ENCODE measurements at places on chromosomes 3 and 15.

- no peak for DNase-seq
Observed at GRCh38 chr3:171255236-171255806, 204.9 kb downstream of the TNIK start.

GRCh38 chr15:49171790-49172189 is 1.7 kb downstream of the GALK2 start:
- DNase-seq = no peak

DNA sequence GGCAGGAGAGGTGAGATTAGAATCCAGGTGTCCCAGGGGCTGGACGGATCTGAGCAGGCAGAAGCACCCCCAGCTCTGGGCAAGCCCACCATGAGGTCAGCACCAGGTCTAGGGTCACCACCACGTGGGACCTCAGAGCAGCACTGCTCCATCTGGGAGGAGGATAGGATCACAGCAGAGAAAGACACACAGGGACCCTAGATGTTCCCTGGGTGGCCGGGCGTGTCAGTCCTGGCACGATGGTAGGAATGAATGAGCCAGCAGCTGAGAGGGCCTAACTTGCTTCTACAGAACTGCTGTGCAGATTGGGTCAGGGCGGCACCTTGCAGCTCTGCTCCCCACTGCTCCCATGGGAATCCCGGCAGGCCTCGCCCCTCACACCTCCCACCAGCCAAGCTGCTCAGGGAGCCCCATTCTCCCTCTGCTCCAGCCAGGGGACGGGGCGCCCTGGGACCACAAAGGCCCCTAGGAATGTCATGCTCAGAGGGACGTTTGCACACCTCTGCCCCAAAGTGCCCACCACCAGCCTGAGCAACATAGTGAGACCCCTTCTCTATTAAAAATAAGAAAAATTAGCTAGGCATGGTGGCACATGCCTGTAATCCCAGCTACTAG is 66.3 kb downstream of the ZNF445 start:
- no peak for DNase-seq

GRCh38 chr15:65796610-65797078 is 4.6 kb upstream of the DENND4A start:
- no peak for DNase-seq

GRCh38 chr15:48307586-48307985 is 23.6 kb upstream of the DUT start:
- no peak for DNase-seq

GRCh38 chr3:10645800-10646199 is 140.4 kb upstream of the ATP2B2 start:
- no peak for DNase-seq

- DNase-seq = no peak
Observed at GRCh38 chr3:69330891-69331400, 54.9 kb downstream of the FRMD4B start.

- no peak for DNase-seq
Observed at GRCh38 chr3:188904670-188905069, 267.1 kb upstream of the TPRG1 start.

GRCh38 chr3:32822609-32823498 is 5.1 kb downstream of the TRIM71 start:
- no peak for DNase-seq

DNA sequence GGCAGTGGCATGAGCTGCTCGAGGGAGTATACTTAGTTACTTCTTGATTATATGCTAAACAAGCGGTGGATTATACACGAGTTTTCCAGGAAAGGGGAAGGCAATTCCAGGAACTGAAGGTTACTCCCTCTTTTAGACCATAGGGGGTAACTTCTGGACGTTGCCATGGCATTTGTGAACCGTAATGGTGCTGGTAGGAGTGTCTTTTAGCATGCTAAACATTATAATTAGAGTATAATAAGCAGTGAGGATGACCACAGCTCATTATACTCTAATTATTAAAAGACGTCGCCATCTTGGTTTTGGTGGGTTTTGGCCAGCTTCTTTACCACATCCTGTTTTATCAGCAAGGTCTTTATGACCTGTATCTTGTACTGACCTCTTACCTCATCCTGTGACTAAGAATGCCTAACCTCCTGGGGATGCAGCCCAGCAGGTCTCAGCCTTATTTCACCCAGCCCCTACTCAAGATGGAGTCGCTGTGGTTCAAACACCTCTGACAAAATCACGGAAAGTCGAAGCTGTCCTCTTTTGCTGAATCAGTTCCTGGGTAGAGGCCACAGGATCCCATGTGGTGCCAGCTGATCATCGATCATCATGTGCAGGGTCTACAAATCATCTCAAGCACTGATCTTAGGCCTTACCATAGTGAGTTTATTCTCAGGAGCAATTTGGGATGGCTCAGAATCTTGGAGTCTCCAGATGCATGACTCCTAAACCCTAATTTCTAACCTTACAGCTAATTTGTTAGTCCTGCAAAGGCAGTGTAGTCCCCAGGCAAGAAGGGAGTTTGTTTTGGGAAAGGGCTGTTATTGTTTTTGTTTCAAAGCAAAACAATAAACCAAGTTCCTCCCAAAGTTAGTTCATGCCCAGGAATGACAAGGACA is 149.1 kb downstream of the TJP1 start:
- no peak for DNase-seq

- no peak for DNase-seq
Observed at GRCh38 chr15:79943820-79944219, 27.2 kb downstream of the BCL2A1 start.

- no peak for DNase-seq
Observed at GRCh38 chr15:44023176-44023575, 171.9 kb downstream of the FRMD5 start.

GRCh38 chr15:95202569-95203349 is 971.4 kb downstream of the MCTP2 start:
- DNase-seq = peak; percentile 4

- no peak for DNase-seq
Observed at GRCh38 chr3:158091531-158091930, 14.7 kb downstream of the SHOX2 start.

GRCh38 chr15:58274885-58275284 is 136.7 kb downstream of the AQP9 start:
- no peak for DNase-seq
